ENCODE measurements at places on chromosomes 7 and 10.

DNA sequence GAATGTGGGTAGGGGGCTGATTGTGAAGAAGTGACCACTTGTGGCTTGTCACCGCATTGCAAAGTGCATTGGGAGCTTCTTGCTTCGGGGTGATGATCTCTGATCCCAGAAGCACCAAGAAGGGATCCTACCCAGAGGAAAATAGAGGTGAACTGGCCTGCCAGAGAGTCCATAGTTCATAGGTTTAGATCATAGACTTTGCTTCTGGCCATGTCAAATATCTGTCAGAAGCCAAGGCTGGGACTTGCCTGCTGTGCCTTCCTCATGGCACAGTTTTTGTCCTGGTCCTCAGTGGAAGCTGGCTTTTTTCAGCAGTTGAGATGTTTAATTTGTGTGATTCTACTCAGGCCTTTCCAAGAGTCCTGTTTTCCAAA, 1.1 kb downstream of the ZSWIM8 start:
- DNase-seq, result no peak

DNA sequence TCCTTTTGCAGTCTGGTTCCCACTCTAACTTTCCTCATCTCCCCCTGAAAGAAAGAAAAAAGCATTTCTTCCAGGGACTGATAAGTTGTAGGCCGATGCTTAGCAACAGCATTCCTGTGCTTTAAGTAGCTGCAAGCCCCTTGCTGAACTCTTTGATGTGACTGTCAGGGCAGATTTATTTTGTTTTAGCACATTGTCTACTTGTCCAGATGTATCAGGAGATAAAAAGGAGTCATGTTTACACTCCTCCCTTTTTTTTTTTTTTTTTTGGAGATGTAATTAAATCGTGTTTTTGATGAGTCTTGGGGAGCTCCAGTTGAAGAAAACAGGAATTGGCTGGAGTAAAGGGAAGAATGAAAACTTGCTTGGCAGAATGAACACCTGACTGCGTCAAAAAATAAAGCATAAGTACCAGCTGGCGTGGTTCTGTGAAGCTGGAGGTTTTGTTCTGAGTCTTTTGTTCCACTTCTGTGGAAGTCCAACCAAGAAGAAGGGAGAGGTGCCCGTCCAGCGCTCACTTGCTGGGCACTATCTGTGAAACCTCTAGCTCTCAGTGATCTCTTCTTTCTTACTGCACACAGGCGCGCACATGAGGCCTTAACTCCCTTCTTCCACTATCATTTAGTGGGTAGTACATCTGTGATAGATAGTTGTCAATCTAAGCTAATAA, 871.7 kb downstream of the LRMDA start:
- no peak for DNase-seq

GRCh38 chr7:156948361-156948760, 1.2 kb upstream of the NOM1 start:
- no peak for DNase-seq

GRCh38 chr10:77692782-77693181, 55.2 kb upstream of the KCNMA1 start:
- no peak for DNase-seq

DNA sequence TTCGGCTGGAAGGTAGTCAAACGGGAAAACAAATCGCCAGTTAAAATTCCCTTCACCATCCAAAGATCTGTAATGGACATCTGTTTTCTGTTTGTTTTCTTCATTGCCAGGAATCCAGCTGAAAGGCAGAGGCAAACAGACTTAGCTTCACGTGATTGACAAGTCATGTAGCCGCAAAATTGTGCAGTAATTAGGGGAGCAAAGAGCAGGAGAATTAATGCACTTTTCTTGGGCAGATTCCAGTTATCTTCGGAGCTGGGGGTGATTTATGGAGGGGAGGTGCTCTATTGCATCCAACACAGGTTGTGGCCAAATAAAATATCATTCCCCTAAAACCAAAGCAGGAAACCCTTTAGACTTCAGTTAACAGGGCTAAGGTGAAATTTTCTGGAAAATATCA, 162.2 kb downstream of the MYOF start:
- peak; percentile 57 for DNase-seq

GRCh38 chr10:127392351-127393235, 156.5 kb upstream of the NPS start:
- no peak for DNase-seq

DNA sequence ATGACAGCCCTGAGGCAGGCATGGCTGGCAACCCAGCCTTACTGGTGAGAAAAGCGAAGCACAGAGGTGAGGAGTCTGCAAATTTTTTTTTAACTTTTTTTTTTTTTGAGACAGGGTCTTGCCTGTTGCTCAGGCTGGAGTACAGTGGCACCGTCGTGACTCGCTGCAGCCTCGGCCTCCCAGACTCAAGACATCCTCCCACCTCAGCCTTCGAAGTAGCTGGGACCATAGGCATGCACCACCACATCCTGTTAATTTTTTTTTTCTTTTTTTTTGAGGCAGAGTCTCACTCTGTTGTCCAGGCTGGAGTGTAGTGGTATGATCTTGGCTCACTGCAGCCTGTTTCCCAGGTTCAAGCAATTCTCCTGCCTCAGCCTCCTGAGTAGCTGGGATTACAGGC, 35.1 kb upstream of the DLG5 start:
- no peak for DNase-seq

DNA sequence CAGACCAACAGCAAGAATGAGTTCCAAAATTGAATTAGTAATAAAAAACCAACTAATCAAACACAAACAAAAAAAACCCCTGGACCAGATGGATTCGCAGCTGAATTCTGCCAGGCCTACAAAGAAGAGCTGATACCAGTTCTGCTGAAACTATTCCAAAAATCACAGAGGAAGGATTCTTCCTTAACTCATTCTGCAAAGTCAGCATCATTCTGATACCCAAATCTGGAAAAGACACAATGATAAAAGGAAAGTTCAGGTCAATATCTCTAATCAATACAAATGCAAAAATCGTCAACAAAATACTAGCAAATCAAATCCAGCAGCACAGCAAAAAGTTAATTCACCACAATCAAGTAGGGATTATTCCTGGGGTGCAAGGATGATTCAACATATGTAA, 6.1 kb upstream of the ABCA13 start:
- DNase-seq, result no peak

- DNase-seq, result no peak
These were observed 160.1 kb upstream of the TNS3 start for GRCh38 chr7:47741984-47742383.

- no peak for DNase-seq
These were observed 37.0 kb upstream of the SVOPL start for GRCh38 chr7:138738114-138738513.

GRCh38 chr10:62092301-62093030, 176.2 kb downstream of the RTKN2 start:
- no peak for DNase-seq

DNA sequence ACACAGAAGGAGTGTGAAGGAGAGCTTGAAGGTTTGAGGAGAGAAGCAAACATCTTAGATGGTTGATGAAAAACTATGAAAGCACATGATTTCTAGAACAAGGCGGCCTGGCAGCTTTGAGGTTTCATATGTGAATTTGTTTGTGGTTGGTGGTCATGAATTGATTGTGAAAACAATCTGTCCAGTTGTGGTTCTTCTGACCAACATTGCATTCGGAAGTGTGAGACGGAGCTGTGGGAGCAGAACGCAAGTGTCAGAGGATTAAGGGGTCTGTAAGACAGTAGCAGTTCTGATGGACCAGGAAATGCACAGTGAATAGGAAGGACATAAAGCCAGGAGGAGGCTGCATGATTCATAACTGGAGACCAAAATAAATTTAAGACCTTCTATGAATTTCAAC, 594.6 kb downstream of the NXPH1 start:
- DNase-seq, result no peak
